Stimulated activated CD4-positive, alpha-beta T cell treated with anti-CD3 and anti-CD28 coated beads, TNF-alpha, amount 100 ng/mL, for 4 hours (primary cell): ENCODE measurements at places on chromosomes 2 and 18.

DNA sequence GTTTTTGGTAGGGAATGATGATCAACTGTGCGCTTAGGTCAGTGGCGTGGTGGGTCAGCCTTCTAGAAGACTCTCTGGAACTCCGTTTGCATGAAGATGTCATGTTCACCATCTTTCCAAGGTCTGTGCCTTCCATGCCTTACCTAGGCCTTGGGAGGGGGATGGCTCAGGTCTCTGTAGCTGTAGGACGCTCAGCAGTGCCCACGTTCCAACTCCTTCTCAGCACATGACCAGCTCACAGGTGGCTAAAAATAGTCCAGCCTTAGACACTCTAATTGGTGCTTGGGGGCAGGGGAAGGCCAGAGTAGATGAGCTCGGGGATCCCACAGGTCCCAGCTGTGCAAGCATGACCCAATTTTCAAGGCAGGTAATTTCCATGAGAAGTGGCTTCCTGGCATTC lies 42.3 kb upstream of the TEX51 start:
- DNase-seq, result no peak

DNA sequence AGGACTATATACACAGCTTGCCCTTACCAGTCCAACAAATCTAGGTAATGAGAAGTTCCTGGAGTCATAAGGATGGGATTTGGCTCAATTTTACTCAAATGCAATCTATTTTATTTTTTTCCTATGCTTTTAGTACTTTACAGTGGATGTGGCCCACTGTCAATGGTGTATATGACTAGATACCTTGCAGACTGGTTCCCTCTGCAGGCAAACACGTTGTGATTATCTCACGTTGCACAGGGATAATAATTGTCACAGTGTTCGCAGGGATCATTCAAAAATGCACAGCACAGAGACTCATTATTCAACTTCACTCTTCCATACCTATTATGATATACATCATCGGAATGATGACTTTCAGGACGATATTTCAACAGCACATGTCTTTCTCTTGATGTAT lies 359.7 kb downstream of the MBD2 start:
- no peak for DNase-seq

GRCh38 chr18:9860682-9861081 lies 25.1 kb upstream of the TXNDC2 start:
- DNase-seq, result no peak

- DNase-seq, result no peak
Observed at GRCh38 chr18:50284255-50284885, 3.0 kb upstream of the MBD1 start.

DNA sequence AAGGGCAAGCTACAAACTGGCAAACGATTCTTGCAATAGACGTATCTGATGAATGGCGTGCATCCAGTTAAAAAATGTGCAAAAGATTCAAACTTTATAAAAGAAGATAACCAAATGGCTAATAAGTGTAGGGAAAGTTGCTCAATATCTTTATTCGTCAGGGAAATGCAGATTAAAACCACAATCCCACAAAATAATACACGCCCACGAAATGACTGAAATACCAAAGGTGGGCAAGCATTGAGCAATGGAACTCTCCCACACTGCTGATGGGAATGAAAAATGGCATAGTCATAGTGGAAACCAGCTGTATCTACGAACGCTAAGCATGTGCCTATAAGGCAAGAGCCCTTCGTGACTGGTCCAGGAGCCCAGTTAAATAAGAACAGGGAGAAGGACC lies 168.6 kb upstream of the SIX2 start:
- no peak for DNase-seq

GRCh38 chr2:144659731-144660275 lies 139.9 kb upstream of the ZEB2 start:
- no peak for DNase-seq

- DNase-seq, result no peak
Observed at GRCh38 chr2:182426082-182426917, 536 bp downstream of the PDE1A start.

- no peak for DNase-seq
Observed at GRCh38 chr2:188333751-188334524, 42.3 kb downstream of the GULP1 start.

DNA sequence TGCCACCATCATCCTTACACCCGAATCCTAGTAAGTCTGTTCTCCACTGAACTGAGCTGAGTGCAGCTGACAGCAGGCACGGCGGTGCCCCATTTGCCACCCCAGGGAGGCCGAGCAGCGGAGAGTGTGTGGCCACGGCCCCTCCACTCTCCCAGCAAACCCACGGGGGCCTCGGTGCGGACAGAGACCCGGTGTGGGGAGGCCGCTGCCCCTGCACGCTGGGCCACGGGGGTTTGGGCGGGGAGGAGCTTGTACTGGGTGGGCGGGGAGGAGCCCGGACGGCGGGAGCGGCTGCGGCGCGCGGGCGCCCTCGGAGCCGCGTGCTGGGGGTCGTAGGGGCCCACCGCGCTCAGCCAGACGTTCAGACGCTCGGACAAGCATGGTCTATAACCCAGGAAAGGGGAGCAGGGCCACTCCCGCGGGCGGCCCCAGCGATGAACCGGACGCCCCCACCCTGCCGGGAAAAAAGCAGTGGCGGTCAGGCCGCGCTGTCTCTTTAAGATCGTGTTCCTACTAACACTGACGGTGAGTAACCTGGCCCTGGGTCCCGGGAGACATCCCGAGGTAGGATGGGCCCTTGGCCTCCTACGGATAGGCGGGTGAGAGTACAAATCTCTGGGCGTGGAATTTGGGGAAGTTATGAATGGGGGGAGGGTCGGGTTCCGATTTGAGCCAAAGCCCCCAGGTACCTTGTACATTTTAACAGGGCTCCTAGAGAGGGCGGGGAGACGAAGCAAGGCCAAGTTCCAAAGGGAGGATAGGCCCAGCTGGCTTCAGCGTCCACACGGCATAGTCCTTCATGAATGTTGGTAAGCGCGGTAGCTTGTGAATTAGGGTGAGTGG lies at the start of gene ITPRIPL1:
TSS of gene ITPRIPL1 (plus strand) at position 277 of the 843 bp plus-strand sequence. CDS start at position 800, 523 bp downstream.
- DNase-seq, result no peak

- no peak for DNase-seq
Observed at GRCh38 chr2:226185616-226186211, 613.9 kb downstream of the IRS1 start.

DNA sequence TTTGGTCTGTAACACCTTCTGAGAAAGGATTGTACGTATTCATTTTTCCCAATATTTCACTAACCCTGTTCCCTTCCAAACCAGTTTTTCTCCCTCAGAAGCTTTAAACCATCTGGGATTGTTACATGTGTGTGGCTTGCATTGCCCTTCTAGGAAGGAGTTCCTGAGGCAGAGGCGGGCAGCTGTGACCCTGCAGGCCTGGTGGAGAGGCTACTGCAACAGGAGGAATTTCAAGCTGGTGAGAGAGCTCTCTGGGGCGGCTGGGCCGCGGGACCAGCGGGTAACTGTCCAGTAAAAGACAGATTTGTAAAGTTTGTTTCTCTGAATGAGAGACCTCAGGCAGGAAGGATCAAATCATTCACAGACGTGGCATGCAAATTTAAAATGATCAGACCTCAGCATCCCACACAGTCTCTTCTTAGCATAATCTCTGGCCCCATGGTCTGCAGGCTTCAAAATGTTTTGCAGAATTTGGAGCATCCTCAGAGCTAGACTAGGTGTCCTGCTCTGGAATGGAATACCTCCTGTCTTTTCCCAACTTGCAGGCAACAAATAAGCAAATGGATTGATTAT lies 40.2 kb upstream of the GPR17 start:
- no peak for DNase-seq

DNA sequence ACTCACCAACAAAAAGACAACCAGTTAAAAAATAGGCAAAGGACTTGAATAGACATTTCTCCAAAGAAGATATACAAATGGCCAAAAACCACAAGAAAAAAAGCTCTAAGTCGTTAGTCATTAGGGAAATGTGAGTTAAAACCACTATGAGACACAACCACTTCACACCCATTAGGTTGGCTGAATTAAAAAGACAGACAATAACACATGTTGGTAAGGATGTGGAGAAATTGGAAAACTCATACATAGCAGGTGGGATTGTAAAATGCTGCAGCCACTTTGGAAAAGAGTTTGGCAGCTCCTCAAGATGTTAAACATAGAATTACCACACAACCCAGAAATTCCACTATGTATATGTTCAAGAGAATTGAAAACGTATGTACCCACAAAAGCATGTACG lies 117.6 kb upstream of the SPATS2L start:
- no peak for DNase-seq

DNA sequence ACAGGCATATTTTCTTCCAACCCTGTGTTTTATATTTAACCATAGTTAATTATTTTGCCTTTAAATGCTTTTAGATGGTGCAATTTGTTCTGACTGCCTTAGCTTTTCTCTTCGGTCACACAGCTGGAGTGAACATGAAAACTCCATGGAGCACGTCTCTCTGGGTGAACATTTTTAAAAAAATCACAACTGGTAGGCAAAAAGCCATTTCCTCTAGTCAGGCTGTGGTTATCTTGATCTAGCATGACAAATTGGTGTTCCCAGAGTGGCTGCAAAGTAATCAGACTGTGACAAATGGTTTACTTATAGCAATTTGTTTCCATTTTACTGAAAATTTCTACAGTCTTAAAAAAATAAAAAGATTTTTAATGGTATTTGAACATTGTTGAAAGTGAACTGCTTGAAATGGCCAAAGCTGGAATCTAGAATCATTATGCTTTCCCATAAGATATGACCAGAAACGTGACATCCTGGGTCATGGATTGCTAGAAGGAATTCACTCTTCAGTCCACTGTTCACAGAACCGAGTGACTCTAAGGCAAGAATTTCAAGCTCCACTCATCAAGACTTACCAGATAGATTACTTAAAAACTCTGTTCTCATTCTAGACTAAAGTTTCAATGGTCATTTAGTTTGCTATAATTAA lies 703.6 kb downstream of the CPS1 start:
- DNase-seq, result no peak

- DNase-seq, result no peak
Observed at GRCh38 chr2:13474538-13474937, 757.8 kb downstream of the TRIB2 start.

DNA sequence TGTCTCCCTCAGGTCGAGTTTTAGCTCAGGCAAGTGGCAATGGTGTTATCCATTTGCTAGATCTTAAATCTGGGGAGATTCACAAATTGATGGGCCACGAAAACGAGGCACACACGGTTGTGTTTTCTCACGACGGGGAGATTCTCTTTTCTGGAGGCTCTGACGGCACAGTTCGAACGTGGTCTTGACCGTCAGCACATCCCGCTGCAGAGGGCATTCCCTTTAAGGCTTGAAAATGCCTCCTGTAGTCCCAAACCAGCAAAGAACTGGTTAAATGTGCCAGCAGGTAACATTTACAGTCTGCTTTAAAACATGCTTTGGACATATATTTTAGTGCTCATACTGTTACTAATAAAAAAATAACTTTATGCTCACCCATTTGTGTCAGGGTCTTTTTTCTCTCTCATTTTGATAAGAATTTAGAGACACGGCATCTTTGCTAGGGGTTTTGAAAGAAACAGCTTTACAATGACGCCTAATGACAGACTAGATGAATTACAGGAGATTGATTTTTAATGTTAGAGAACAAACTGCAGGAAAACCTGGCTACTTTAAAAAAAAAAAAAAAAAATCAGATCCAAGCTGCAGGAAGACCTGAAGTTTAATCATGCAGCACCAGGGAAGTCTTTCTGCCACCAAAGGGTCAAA lies 602 bp upstream of the VWC2L start:
- DNase-seq, result no peak

DNA sequence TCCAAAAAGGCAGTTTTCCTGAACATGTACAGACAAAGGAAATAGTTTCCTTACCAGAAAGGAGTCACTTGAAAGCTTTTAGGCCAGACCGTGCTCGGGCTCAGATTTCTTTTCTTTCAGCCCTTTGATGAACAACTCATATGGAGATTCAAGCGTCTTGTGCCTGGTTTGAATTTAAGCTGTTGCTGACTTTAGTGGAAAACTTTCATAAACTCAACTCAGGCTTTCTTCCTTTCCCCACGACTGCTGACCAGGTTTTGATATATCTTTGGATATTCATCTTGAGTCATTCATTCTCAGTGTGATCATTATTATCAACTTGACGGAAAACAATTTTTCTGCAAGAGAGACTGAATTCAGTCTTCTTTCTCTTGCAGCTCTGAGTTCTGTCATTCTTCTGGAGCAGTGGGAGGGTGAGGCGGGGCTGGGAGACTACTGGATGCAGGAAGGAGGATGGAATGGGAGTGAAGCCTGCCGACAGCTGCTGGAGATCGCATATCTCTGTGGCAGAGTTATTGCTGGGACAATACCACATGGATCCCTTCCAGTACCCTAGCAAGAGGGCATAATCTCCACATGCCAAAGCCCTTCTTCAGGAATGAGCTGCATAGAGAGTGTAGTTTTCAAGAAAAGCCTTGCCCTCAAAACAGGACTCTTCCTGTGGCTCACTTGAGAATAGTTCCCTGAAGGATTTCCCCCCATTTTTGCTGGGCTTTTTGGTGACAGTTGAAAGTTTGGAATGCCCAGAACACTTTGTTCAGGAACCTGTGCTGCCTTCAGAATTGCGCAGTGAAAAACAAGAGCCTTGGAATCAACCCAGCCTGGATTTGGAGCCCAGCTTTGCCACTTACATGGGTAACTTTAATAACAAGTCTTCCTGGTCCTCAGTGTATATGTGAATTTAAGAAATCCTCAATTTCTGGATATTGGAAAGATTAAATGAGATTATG lies 364.4 kb downstream of the ZNF521 start:
- DNase-seq, result no peak

- no peak for DNase-seq
Observed at GRCh38 chr2:3662239-3662638, 4.2 kb downstream of the ALLC start.

- DNase-seq, result no peak
Observed at GRCh38 chr2:237859082-237859433, 365 bp upstream of the RAMP1 start.

DNA sequence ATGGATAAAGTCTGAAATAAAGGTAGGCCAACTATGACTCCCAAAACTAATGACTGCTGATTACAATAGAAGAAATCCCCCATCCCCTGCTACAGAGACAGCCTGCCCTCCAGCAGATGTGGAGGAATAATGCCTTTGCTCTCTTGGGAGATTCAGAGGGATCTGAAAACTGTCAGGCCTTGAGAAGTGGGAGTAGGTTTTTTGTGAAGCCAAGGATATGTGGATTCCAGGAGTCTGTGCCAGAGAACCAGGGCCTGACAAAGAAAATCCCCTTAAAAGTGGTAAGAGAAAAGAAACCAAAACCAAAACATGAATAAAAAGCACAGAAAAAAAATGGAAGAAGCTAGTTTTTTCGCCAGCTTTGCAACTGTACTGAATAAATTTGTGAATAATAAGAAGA lies 397.6 kb downstream of the ZNF521 start:
- DNase-seq, result no peak

GRCh38 chr18:79786304-79786703 lies 11.4 kb upstream of the KCNG2 start:
- no peak for DNase-seq

- DNase-seq, result no peak
Observed at GRCh38 chr18:33761363-33761762, 183.3 kb downstream of the ASXL3 start.
